ENCODE measurements at places on chromosomes 6 and 20. TPM values are rescaled to one million over a fixed set of nuclear protein-coding genes. Genes with fewer than 3 reads are reported as not detected.

The EPHA7 gene
- 59.0 TPM for total RNA-seq

The ZBTB46 gene
- 53.4 TPM for total RNA-seq

The LY6G6D gene
- not detected for total RNA-seq

The RBL1 gene
- 4.9 TPM for total RNA-seq

The GNAS-AS1 gene
- 1.8 TPM for total RNA-seq

The SIM1 gene
- total RNA-seq: not detected

The TINAG gene
- not detected for total RNA-seq

The GLP1R gene
- total RNA-seq: 0.11 TPM

The BPIFB4 gene
- total RNA-seq: not detected

The PNLDC1 gene
- 0.09 TPM for total RNA-seq

The PTPRT gene
- total RNA-seq: 0.28 TPM

The OPRL1 gene
- total RNA-seq: 9.6 TPM

The BMP2 gene
- 343 TPM for total RNA-seq

The WFDC12 gene
- not detected for total RNA-seq

The OR12D3 gene
- total RNA-seq: not detected

The PGC gene
- total RNA-seq: not detected

The EBF4 gene
- 24.2 TPM for total RNA-seq

The CPNE5 gene
- 29.2 TPM for total RNA-seq

The GABRR1 gene
- total RNA-seq: not detected

Measured in cardiac muscle cell (in vitro differentiated cells and primary cell).